M059J (cell line): ENCODE measurements at places on chromosomes 16 and 17. TPM values are rescaled to one million over a fixed set of nuclear protein-coding genes. Genes with fewer than 3 reads are reported as not detected.

The CACNB1 gene
- total RNA-seq = 0.59 and 1.2 TPM in 2 replicates

The SLC47A1 gene
- 0.02 TPM in 1 of 2 replicates, not detected in the other for total RNA-seq

The PDE6G gene
- total RNA-seq = 0.94 TPM in 1 of 2 replicates, not detected in the other

The TMED6 gene
- not detected in 2 replicates for total RNA-seq

The CCL8 gene
- total RNA-seq = 0.17 and 0.69 TPM in 2 replicates
